ENCODE measurements at places on chromosomes 1 and 21. TPM values are rescaled to one million over a fixed set of nuclear protein-coding genes. Genes with fewer than 3 reads are reported as not detected.

DNA sequence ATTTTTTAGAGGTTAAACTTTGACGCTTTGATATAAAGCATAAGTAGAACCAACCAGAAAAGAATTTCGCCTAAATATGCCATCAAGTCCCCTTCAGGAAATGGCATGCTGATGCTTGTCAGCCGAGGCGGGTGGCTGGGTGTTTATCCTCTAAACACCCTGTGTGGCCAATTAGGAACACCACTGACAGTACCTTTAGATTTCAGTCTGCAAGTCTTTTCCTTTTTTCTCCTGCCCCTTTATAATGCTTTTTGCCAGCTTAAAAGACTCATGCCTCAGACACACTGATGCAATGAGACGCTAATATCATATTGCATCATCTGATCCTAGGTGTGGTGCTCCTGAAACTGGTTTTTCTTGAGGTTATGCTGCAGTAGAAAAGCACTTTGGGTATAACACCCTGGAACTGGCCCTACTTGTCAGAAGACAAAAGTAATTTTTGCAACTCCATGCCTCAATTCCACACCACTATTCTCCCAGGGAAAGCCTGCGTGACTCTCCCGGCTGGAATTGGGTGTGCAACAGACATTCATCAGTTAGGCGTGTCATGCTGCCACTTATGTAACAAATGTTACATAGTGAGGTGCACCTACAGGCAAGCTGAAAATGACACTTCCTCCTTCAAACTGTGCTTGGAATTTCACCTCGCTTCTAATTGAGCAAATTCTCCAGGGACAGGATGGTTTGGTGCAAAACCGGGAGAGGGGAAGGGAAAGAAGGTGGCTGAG is 2.0 kb upstream of the RCC2 start:
- peak; percentile 91 for DNase-seq

- DNase-seq, result no peak
These were observed 7.1 kb upstream of the CLEC20A start for GRCh38 chr1:178503849-178504248.

GRCh38 chr1:60978421-60979357 is 103.7 kb upstream of the NFIA start:
- peak; percentile 65 for DNase-seq

Gene LCE1E
- not detected for total RNA-seq

Gene NTMT2
- total RNA-seq, result not detected
